ENCODE measurements at places on chromosomes 2 and 18.

DNA sequence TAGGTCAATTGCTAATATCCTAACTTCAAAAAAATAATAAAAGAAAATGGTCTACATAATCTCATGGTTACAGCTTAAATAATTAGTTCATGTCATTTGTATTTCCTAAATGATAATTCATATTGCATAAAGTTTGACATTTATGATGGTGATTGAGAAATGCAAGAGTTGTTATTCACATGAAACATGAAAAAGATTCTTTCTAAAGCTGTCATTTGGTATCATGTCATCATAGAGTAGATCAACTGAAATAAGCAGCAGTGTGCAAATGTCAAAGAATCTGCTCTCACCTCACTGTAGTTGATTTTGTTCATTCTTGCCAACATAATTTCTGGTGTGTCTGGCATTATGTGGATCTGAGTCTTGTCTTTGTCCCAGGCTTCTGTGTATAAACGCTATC lies 95.3 kb downstream of the NEB start:
- DNase-seq: no peak

GRCh38 chr18:58674863-58675472 lies 3.7 kb downstream of the MALT1 start:
- DNase-seq: no peak

- DNase-seq: no peak
Measured at GRCh38 chr2:159468257-159468656, 148.1 kb downstream of the BAZ2B start.

DNA sequence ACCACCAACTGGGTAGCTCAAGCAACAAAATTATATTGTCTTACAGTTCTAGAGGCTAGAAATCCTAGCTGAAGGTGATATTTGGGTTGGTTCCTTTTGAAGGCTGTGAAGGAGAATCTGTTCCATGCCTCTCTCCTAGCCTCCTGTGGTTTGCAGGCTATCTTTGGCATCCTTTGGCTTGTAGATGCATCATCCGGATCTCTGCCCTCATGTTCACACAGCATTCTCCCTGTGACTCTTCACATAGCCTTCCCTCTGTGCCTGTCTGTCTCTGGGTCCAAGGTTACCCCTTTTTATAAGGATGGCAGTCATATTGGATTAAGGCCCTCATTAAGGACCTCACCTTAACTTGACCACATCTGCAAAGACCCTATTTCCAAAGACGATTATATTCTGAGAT lies 78.6 kb upstream of the MAP3K20 start:
- DNase-seq: no peak

DNA sequence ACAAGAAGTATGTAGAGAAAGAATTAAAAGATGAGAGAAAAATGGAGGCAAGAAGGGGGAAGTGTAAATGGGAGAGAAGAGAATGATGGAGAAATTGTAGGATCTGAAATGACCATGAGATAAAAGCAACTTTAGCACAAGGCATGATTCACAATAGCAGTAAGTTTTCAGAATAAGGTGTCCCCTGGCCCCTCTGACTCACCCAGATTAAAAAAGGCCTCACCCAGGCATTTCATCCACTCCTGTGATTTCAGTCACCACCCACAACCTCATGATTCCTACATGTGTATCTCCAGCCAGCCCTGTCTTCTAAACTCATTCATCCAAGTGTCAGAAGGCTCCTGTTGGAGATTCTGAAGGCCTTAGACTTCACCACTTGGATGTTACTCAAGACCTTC lies 56.6 kb downstream of the SP100 start:
- no peak for DNase-seq

DNA sequence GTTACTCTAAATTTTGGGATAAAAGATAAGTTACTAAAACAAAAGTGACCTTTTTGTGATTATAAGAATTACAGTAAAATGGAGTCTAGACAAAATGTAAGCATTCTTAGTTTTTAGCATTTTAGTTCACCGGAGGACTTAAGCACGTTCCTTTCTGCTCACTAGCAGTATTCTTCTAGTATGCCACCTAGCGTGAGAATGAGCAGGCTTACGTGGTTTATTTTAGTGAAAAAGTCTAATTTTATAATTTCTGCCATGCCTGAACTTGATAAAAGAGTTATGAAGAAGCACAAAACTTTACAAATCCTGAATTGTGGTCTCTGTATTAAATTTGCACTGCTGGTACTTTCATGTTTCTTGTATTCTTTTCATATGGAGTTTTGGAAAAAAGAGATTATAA lies 12.6 kb upstream of the OTX1 start:
- no peak for DNase-seq

- DNase-seq: peak; percentile 82
Measured at GRCh38 chr2:218880102-218880858, at the start of gene WNT10A. TSS of gene WNT10A (plus strand) at chr2:218880852. CDS start at chr2:218880996, 144 bp downstream.

DNA sequence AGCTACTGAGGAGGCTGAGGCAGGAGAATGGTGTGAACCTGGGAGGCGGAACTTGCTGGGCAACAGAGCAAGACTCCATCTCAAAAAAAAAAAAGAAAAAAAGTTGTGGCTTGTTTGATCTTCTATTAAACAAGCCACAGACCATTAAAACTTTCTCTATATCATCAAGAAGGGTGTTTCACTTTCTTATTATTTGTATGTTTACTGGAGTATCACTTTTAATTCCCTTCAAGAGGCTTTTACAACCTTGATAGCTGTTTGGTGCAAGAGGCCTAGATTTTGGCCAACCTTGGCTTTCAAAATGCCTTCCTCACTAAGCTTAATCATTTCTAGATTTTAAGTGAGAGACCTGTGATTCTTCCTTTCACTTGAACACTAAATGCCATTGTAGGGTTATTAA lies 339.1 kb downstream of the TSN start:
- DNase-seq: no peak

GRCh38 chr2:231413456-231413855 lies 17.9 kb downstream of the B3GNT7 start:
- DNase-seq: no peak

- DNase-seq: no peak
Measured at GRCh38 chr2:97993926-97994325, 1.8 kb downstream of the TMEM131 start.

- no peak for DNase-seq
Measured at GRCh38 chr2:37638973-37639372, 32.5 kb downstream of the CDC42EP3 start.

DNA sequence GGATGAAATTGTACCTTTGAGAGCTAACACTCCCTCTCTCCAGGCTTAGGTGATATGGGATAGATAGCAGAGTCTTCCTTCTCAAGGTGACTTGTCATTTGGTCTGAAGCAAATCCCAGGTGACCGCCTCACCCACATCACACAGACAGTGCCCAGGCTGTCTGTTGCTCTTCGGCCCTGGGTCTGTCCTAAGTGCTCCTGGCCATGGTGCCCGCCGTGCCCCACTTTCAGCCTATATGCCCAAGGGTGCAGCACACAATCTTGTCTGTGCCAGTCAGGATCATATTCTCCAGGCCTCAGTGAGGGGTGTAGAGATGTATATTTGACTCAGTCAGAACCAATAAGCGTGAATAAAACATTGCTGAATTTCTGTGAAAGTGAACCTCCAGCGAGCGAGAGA lies 326.8 kb downstream of the DYSF start:
- no peak for DNase-seq

GRCh38 chr2:11263177-11263576 lies 81.3 kb downstream of the ROCK2 start:
- no peak for DNase-seq

DNA sequence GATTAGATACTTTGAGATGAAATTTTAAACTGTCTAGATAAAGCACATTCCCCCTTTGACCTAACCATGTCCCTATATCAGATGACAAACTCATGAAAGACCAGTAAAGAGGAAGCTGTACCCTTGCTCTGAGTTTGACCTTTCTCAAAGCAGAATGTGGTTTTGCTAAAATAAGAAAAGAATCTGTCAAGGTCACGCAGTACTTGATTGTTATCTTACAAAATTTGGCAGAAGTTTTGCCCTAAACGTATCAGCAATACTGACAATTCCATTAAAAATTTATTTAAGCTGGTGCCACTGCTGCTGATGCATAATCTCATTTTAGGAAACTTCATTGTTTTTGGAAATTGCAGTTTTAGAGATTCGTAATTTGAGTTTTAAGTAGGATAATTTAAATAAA lies 31.2 kb upstream of the GALM start:
- no peak for DNase-seq

- DNase-seq: no peak
Measured at GRCh38 chr2:138030459-138030858, 66.2 kb downstream of the HNMT start.

DNA sequence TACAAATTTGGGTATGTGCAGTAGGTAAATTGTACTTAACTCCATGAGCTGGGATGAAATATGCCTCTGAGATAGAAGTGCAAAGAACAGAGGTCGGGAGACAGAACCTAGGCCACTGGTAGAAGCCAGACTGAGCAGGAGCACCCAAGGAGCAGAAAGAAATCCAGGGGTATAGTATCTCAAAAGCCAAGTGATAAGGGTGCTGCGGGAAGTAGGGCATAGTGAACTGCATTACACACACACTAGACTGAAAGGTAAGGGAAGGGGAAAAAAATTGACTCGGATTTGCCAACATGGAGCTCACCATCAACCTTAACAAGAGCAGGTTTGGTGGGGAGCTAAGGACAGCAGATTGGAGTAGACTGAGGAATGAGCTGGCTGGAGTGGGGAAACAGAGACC lies 89.3 kb upstream of the TMEM247 start:
- no peak for DNase-seq

- DNase-seq: no peak
Measured at GRCh38 chr2:216354306-216354705, 18.0 kb downstream of the MARCHF4 start.

DNA sequence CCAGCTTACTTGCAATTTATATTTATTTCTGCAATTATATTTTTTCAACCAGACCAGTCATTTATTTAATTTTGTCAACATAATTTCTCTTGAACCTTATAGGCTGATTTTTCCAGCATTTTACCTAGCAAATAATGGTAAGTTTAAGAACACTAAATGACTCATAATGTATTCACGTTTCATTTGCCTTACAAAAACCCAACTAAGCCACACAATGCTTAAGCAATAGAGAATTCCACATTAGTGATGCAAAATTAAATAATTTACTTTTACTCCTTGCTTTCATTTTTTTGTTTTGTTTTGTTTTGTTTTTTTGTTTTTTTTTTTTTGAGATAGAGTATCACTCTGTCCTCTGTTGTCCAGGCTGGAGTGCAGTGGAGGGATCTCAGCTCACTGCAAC lies 110.4 kb upstream of the VRK2 start:
- no peak for DNase-seq

- no peak for DNase-seq
Measured at GRCh38 chr2:157901325-157901724, 25.2 kb upstream of the ACVR1 start.

- DNase-seq: no peak
Measured at GRCh38 chr18:7757175-7757574, 190.1 kb downstream of the PTPRM start.

GRCh38 chr18:54713386-54713785 lies 114.9 kb upstream of the RAB27B start:
- DNase-seq: no peak

GRCh38 chr18:3340015-3340681 lies 78.2 kb downstream of the MYL12B start:
- DNase-seq: no peak

DNA sequence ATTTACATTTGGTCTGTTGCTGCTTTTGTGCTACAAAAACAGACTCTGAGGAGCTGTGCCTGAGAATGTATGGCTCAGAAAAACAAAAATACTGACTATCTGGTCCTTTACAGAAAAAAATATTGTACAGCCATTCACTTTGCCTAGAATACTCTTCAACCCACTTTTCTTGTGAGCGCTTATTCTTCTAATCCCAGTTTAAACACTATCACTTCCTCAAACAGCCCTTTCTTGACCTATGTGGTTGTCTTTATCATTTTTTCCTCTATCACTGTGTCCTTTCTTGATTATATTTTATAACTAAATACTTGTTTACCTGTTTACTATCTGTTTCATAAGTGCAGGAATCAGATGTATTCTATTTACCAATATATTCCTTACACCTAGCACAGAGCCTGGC lies 33.5 kb downstream of the CUL3 start:
- no peak for DNase-seq

DNA sequence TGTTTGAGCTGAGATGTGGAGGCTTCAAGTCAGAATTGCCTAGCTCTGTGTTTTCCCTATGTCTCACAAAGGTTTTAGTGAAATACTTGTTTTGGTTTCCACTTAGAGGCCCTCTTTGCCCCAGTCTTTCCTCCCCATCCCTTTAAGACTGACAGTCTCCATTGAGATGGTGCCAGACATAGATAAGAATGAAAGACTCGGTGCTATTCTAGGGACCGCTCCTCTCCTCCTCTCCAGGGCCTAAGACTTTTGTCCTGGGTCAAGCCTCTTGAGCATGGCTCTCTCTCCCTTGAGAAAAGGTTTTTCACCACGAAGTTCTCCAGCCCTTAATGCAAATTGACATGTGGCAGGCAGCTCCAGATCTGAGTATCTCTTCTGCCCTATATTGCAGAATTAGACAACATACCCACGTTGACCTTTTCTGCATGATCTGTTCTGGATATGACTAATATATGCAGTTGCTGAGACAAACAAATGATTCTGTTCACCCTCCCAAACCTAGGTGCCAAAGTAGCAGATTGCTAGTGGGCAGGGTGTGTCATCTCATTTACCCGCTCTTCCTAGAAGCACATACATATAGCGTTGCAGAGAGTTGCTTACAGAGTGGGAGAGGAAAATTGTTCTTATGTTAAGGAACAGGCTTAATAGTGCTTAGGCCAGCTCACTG lies 47.5 kb upstream of the ACSL3 start:
- no peak for DNase-seq

GRCh38 chr18:10247742-10248082 lies 206.7 kb upstream of the APCDD1 start:
- no peak for DNase-seq

GRCh38 chr18:13309748-13310670 lies 91.4 kb downstream of the LDLRAD4 start:
- DNase-seq: no peak

DNA sequence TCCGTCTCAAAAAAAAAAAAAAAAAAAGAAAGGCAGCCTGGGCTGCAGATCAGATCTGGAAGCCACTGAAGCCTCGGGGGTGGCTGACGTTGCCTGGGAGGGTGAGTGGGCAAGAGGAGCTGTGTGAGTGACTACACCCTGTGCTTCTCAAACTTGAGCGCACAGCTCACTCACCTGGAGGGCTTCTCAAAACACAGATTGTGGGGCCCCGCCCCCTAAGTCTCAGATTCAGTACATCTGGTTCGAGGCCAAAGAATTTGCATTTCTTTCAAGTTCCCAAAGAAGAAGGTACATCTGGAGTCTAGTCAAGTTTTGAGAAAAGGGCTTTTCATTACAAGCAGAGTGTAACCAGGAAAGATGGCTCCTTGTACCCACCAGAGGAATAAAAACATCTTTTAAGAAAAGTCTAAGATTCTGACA lies 97.7 kb upstream of the CAB39 start:
- DNase-seq: no peak

GRCh38 chr2:238370823-238371372 lies 50.6 kb downstream of the TRAF3IP1 start:
- no peak for DNase-seq

GRCh38 chr2:50097148-50097547 lies 934.8 kb downstream of the NRXN1 start:
- no peak for DNase-seq
